ENCODE measurements at places on chromosomes 2 and 18. TPM values are rescaled to one million over a fixed set of nuclear protein-coding genes. Genes with fewer than 3 reads are reported as not detected.

Gene LBX2
- total RNA-seq, result 1.7 TPM

Gene EHD3
- 3.8 TPM for total RNA-seq

- no peak for DNase-seq
Observed at GRCh38 chr2:39432701-39433100, 4.4 kb downstream of the MAP4K3 start.

- DNase-seq, result no peak
Observed at GRCh38 chr2:46146866-46147502, 150.2 kb upstream of the EPAS1 start.

- DNase-seq, result no peak
Observed at GRCh38 chr2:121688820-121689219, 39.6 kb upstream of the CLASP1 start.

DNA sequence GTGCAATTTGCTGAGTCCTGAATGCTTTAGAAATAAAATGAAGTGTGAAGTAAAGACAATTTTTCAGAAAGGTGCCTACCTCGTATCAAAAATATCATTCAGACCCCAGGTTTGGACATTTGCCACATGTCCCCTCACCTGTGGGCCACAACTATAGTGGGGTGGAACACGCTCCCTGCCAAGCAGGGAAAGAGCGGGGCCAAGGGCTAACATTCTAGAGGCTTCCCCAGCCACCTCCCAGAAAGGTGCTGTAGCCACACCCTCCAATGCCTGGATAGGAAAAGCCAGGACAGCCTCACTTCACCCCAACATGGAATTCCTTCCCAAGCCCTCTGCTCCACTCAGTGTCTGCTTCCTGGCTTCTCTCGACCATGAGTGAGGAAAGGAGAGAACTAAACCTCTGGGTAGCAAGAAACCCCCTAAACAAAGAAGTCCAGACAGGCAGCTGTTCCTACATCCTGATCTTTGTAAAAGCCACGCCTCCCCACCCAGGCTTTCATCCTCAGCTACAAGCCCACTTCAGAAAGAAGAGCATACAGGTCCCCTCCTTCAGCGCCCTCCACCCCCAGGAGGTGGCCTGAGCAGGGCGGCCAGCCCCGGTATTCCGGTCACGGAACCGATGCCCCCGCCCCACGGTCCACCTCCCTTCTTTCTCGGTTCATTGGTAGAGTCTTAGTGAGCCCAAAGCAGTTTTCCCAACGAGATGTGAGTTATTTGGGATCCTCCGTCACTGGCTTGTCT lies 2.1 kb downstream of the COL6A3 start:
- peak; percentile 92 for DNase-seq

Measured in esophagus muscularis mucosa (tissue), 4 donors.